ENCODE measurements at places on chromosomes 3 and 15.
A peak's percentile ranks its signal among the peaks of the same experiment; 100 is the strongest.

- DNase-seq, result no peak
Observed at GRCh38 chr3:163817015-163817414, 1261.3 kb downstream of the SI start.

DNA sequence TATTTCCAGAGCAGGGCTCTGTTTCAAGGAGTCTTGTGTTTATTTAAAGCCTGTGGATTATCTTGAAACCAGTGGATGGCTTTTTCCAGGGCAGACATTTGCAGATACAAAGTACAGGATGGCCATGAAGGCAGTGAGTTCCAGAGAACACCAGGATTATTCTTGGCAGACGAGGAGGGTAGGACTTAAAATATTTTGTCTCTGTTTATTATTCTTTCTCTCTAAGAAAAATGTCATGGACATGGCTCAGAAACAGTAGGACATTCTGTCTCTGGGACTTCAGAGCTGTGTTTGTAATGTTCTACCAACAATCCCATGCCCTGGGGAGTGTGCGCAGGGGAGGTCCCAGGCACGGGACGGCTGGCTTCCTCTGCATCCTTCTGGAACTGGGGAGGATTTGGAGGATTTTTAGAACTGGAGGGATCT, 125.9 kb downstream of the ATP10A start:
- DNase-seq, result no peak

- peak; percentile 4 for DNase-seq
Observed at GRCh38 chr3:155517903-155518302, 224.4 kb upstream of the STRIT1 start.

DNA sequence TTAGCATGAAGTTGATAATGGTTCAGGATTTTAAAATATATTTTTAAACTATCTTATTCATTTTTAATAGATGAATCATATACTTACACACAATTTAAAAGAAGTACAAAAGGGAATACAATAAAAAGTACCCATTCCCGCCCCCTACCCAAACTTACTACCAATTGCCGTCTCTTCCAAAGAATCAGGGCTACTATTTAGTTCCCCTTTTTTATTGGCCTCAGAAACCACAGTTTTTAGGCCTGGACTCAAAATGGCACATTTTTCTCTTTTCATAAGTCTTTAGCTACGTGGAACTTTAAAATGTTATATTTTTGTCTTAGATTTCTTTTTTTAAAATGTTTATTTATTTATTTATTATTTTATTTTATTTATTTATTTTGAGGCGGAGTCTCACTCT, 18.0 kb downstream of the LRRK1 start:
- no peak for DNase-seq

- peak; percentile 6 for DNase-seq
Observed at GRCh38 chr3:107781253-107781652, 258.5 kb downstream of the BBX start.

DNA sequence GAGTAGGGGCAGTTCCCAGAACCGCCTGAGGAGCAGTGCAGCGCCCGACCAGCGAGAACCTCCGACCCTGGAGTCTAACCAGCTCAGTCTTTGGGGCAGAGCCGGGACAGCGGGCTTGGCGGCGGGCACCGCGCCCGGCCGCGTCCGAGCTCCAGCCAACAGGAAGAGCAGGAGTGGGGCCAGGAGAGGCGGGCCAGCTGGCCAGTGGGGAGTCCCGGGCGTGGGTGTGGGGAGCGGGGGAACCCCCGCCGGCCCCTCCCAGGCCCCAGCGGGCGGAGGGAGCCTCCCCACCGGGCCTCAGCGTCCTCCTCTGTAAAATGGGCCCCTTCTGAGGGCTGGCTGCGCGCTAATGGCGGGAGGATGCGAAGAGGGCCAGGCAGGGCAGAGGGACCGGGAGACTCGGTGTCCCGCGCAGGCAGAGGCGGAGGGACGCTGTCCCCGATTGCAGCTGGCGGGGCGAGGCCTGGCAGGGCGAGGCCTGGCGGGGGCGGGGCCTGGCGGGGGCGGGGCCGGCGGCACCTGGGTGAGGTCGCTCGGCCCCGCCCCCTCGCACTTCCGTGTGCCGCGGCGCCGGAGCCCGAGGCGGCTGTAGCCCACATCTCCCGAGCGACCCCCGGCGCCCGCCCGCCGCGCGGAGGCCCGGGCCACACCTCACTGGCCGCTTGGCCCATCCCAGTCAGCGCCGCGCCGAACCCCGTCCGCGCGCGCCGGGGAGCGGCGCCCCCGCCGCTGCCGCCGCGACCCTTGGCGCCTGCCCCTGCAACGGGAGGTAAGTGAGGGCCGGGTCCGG, at the start of gene PRKCD:
TSS of gene PRKCD (plus strand) at position 550 of the 790 bp plus-strand sequence. CDS start 17,214 bp downstream, outside the sequence.
- peak; percentile 81 for DNase-seq

- DNase-seq, result peak; percentile 20
Observed at GRCh38 chr3:11306817-11307589, 34.8 kb downstream of the ATG7 start.

GRCh38 chr3:179898024-179898423, 138.7 kb downstream of the PEX5L start:
- DNase-seq, result peak; percentile 82

DNA sequence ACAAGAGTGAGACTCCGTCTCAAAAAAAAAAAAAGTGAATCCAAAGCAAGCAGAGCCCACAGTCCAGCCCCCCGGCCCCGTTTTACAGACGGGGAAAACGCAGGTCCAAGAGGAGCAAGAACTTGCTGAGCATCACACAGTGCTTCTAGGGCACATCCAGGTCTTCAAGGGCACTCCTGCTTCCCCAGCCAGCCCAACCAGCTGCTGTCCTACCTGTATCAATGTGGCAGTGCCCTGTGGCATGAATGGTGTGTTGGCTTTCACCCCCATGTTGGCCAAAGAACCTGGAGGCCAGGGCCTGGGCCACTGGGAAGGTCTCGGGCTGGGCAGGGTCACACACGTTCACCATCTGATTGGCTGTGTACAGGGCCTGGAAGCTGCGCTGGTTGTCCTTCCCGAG, 4.6 kb downstream of the MAN2C1 start:
- DNase-seq, result no peak

- no peak for DNase-seq
Observed at GRCh38 chr3:133506215-133506901, 67.1 kb upstream of the CDV3 start.

DNA sequence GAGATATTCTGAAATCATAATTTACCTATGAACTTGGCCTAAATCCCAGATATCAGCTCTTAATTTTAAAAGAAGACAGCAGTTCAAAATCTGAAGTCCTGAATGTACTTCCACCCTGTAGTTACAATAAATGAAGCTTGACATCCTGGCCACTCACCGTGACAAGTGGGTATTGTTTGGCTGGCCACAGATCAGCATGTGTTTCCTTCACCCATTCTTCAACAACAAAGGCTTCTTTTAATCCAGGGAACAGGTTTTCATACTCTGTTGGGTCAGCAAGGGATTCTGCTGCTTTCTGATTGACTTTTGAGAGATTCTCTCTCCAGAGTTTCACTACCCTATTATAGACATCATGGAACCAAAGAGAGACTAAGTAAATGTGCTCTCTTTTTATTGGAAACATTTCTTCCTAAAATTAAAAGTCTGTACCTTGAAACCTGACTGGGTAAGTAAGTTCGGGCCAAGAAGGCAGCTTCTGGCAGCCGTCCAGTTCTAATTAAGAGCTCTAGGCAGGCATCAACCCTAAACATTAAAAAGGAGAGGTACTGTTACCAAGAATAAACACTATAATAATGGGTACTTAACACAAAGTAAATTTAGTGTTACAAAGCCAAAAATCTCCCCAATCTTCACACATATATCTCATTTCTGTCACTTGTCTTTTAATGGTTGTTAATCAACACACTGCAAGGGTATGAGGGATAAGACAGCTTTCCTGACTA, 15.2 kb downstream of the MRPS22 start:
- DNase-seq, result no peak

DNA sequence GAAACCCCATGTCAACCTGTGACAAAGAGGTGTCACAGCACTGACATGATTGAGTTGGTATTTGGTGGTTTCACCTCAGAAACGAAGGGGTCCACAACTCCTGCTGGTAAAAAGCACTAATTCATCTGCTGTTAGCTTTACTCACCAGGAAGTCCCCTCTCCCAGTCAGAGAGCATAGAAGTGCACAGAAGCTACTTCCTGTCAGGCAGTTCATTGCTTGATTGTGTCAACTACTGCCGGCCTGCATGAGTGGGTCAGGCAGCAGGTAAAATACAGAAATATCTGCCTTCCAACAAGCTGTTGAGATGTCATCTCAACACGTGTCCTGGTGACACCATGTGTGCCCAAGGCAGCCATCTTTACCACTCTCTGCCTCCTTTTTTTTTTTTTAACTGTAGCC, 596.6 kb upstream of the NR2F2 start:
- no peak for DNase-seq

DNA sequence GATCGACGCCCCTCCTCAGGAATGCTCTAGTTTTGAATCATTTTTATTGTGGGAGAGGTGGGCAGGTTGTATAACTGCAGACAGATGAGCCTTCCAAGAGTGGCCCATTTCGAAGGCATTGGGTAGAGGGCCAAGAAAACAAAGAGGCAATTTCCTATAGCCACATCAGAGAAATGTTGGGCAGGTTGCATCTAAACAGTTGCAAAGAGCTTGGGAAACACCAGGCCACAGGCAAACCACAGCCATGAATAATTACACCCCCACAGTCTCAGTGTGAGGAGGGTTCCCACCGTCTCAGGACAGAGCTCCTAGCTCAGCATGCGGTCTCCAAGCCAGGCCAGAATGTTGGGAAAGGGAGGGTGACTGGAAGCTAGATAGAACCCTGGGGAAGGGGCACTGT, 257.3 kb downstream of the ABHD5 start:
- no peak for DNase-seq

DNA sequence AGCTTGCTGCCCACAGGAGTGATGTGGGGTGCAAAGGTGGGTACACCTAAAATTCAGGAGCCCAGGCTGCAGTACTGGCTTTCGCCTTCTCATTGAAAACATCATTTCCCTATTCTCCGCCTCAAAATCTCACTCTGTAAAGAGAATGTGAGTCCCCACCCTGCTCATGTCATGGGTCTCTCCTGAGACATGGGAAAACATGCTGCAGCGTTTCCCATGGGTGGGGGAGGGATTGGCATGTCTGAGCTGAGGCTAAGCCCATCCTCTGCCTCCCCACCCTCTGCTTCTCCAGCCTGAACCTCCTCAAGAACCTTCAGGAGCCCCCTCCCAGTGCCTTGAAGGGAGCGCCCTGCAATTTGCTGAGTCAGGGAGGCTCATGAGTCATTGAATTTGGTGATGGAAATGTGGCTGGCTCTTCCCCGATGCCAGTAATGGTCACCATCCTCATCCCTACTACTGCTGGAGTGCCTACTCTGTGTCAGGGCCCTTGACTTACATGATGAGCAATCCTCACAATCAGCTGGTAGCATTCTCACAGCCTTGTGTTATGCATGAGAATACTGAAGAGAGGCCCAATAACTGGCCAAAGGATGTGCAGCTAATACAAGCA, 28.8 kb downstream of the WNT5A start:
- no peak for DNase-seq

GRCh38 chr3:114899186-114899931, 247.7 kb downstream of the ZBTB20 start:
- no peak for DNase-seq

DNA sequence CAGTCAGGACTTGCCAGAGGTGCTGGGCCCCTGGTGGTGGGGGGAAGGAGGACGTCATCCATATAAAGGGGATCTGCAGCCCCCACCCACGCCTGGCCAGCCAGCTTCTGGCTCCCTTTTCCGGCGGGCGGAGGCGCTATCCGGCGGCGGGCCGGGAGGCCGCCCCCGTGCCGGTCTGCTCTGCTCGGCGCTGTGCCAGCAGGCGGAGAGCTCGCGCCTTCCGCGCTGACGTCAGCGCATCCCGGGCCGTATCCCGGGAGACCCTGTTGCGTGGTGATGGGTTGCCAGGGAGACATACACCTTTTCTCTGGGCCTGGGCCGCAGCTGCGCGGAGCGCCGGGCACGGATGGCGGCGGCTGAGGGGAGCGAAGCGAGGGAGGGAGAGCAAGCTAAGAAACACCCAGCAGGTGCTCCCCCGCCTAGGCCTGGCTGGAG, 1.1 kb downstream of the FAM131A start:
- DNase-seq, result no peak

- DNase-seq, result peak; percentile 82
Observed at GRCh38 chr15:55289746-55290527, at the start of gene RAB27A. TSS of gene RAB27A (minus strand) at chr15:55289813. CDS start at chr15:55234934, 54,879 bp downstream.

DNA sequence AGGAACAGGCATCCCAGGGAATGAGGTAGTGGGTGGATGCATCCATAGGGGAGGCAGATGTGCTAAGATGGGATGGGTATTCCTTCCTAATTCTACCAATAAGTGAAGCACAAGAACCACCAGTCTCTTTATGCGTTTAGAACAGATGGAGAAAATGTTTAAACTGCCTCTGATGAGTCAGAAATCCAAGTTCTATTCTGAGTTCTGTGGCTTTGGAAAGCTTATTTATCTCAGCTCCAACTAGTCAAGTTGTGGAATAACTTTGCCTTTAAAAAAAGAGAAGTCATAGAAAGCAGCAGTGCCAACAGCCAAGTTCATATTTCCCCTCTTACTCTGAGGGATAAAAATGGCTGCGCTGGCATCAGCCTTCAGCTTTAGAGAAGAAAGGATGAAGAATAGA, 761.7 kb downstream of the IGSF11 start:
- no peak for DNase-seq

DNA sequence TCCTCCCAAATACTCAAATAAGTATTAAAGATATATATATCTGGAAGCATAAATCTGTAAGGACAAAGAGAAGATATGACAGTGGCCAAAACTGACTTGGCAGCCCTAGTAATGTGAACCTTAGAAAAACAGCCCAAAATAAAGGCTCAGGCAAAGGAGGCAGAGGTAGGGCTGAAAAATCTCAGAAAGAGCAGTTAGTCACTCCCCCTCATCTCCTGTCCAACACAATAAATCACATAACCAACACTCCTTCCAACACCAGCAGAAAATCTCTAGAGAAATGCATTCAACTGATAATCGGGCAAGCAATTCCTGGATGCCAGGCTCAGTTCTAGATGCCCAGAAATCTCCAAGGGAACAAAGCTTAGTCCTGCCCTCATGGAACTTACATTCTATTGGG, 22.1 kb upstream of the CHRM5 start:
- no peak for DNase-seq

GRCh38 chr15:63291507-63291906, 14.1 kb downstream of the APH1B start:
- DNase-seq, result peak; percentile 81

GRCh38 chr3:42080453-42080872, 10.7 kb upstream of the TRAK1 start:
- peak; percentile 79 for DNase-seq

GRCh38 chr3:69410301-69410700, 24.4 kb upstream of the FRMD4B start:
- DNase-seq, result peak; percentile 63

DNA sequence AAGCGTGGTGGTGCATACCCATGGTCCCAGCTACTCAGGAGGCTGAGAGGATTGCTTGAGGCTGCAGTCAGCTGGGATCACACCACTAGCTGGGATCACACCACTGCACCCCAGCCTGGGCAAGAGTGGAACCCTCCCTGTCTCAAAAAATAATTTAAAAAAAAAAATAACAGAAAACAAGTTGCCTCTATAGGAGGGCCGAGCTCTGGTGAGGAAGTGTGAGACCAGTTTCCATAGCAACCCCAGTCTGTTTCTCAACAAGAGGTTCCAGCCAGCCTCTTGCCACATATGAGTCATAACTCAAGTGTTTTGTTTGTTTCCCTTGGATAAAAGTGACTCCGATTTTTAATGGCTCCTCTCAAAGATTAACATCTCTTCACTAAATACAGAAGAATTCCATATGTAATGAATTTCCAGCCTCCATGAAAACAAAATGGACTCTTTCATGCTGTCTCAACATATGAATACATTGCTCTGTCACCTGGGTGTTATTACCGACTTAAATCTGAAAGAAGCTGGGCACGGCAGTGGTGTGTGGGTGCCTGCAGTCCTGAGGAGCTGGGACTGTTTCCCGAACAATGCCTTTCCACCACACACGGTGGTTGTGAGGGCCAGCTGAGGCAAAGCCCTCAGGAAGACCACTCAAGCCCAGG, 19.7 kb downstream of the TMEM43 start:
- peak; percentile 99 for DNase-seq

All from ELR (cell line).